Adrenal gland (tissue), 19 donors: ENCODE measurements at places on chromosomes 6 and 20. TPM values are rescaled to one million over a fixed set of nuclear protein-coding genes. Genes with fewer than 3 reads are reported as not detected.
A peak's percentile ranks its signal among the peaks of the same experiment; 100 is the strongest.

PSORS1C1 gene
- 0.18 TPM for total RNA-seq

BPIFB2 gene
- total RNA-seq = not detected

HLA-DQB1 gene
- 6.6 TPM for total RNA-seq

BEND6 gene
- 1.4 TPM for total RNA-seq

GRCh38 chr20:19827818-19828217, 69.8 kb downstream of the RIN2 start:
- H3K27ac ChIP-seq = no peak overlapping the region
- no peak overlapping the region for H3K4me3 ChIP-seq
- H3K27me3 ChIP-seq = no peaks in the 10 kb centered on the region
- no peaks in the 10 kb centered on the region for H3K36me3 ChIP-seq
- no peak for DNase-seq

DNA sequence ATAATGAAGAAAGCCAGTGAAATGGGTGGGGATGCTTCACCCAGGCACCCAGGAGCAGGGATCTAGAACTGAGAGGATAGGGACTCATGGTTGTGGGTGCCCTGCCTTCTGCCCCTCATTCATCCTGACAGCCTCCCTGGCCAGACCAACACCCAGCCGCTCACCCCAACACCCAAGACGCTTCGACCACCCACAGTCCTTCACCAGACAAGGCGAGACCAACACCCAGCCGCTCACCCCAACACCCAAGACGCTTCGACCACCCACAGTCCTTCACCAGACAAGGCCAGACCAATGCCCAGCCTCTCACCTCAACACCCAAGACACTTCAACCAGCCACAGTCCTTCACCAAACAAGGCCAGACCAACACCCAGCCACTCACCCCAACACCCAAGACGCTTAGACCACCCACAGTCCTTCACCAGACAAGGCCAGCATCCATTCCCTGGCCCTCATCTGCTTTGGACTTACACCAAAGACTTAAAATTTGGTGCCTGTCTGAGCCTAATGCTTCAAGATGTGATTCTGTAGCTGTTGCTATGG, 131.5 kb downstream of the ANKRD60 start:
- no peak overlapping the region for H3K27ac ChIP-seq
- no peaks in the 10 kb centered on the region for H3K4me1 ChIP-seq
- H3K27me3 ChIP-seq = no peaks in the 10 kb centered on the region
- no peaks in the 10 kb centered on the region for H3K36me3 ChIP-seq
- no peak for DNase-seq

DNA sequence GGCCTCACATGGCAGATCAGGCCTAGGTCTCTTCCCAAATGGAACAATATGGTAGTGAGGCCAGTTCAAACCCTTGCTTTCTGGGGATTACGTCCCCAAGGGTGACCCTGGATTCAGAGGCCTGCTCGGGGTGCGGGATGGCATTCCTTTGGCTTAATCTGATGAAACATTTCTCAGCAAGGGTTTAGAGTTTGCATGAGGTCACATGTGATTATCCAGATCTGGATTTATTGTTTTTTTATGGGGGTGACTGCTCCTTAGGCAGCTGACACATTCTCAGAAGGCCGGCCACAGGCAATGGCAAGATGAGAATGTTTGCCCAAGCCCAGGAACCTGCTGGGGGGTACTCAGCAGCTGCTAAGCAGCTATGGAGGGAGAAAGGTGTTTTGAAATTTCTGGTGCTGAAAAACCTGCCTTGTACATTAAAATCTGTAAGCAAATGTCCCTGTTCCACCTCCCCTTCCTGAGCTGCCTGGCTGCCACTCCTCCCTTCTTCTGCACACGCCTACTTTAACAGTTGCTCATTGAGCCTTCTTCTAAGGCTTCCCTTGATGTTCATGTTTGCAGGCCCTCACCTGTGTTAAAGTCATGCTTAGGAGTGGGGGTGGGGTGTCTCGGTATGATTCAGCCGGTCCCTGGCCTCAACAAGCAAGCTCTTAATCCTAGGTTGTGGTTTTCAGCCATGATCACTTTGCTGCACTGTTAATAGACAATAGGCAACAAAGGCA, 37.9 kb upstream of the FUCA2 start:
- no peak overlapping the region for H3K4me3 ChIP-seq
- no peak overlapping the region for H3K27ac ChIP-seq
- no peaks in the 10 kb centered on the region for H3K36me3 ChIP-seq
- no peaks in the 10 kb centered on the region for H3K4me1 ChIP-seq
- no peak for DNase-seq
- no peaks in the 10 kb centered on the region for H3K27me3 ChIP-seq

DNA sequence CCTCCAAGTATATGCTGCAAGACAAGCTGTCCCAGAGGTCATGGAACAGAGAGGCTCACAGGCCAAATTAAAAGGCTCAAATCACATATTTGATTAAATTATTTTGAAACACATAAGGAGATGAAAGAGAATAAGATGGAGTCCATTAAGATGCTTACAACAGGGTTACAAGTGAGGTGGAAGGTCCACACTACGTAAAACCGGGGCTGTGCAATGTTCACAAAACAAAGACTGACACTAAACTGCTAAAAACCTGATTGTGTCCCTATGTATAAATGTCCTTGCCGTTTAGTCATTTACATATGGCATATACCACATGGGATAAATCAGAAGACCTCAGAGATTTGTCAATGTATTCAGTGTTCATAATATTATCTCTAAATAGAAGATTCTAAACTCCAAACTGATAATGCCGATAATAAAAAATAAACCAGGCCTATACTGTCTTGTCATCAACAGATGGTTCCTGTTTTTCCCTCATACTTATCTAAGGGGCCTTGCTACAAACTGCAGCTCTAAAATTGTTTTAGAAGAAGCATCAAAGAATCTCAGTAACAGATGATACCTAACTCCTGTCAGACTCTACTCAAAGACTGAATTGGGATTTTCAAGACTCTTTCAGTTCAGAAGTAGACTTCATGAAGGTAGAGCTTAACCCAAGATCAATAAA, 51.8 kb upstream of the RIPOR2 start:
- no peak overlapping the region for H3K27ac ChIP-seq
- DNase-seq = no peak
- no peaks in the 10 kb centered on the region for H3K27me3 ChIP-seq
- no peak overlapping the region for H3K4me3 ChIP-seq
- no peaks in the 10 kb centered on the region for H3K4me1 ChIP-seq

- no peaks in the 10 kb centered on the region for H3K4me1 ChIP-seq
- no peak for DNase-seq
- H3K27me3 ChIP-seq = no peaks in the 10 kb centered on the region
- H3K36me3 ChIP-seq = no peaks in the 10 kb centered on the region
- no peak overlapping the region for H3K4me3 ChIP-seq
Measured at GRCh38 chr6:143405373-143406154, 44.9 kb downstream of the ADAT2 start.

DNA sequence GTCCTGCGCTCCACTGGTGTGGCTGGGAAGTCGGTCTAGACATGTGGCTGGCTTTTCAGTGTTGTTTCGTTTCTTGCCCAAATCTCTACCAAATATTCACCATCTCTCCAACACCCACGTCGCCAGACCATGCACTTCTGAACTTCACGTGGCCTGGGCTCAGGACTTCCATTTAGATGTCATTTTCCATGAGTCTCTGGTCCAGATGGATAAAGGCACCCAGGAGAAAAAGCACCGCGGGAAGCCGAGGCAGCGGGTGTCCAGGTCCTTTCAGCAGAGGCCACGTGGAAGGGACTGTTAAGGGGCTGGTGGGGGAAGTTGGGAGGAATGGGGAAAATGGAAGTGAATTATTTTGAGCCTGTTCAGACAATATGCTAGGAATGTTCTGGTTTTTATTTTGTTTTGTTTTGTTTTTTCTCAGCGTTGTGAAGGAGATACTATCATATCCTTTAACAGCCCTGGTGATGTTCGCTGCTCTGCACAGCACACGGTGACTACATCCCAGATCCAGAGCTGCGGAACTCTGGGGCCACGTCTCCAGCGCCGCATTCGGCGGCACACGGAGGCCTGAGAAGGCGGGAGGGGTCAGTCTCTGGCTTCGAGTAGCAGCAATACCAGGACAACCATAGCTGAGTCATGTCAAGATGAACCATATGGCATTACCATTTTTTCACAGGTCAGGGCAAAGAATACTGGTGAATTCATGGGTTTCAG, 230.3 kb downstream of the THBS2 start:
- H3K36me3 ChIP-seq = no peaks in the 10 kb centered on the region
- no peaks in the 10 kb centered on the region for H3K27me3 ChIP-seq
- no peak for DNase-seq
- H3K4me3 ChIP-seq = no peak overlapping the region
- no peaks in the 10 kb centered on the region for H3K4me1 ChIP-seq

GRCh38 chr20:37519508-37520418, 1.3 kb upstream of the NNAT start:
- H3K27ac ChIP-seq = no peak overlapping the region
- no peaks in the 10 kb centered on the region for H3K36me3 ChIP-seq
- no peaks in the 10 kb centered on the region for H3K4me1 ChIP-seq
- no peak for DNase-seq
- H3K4me3 ChIP-seq = no peak overlapping the region

- no peak overlapping the region for H3K27ac ChIP-seq
- no peaks in the 10 kb centered on the region for H3K27me3 ChIP-seq
- no peaks in the 10 kb centered on the region for H3K4me1 ChIP-seq
- DNase-seq = no peak
- no peak overlapping the region for H3K4me3 ChIP-seq
Measured at GRCh38 chr20:622161-622560, 12.1 kb upstream of the TCF15 start.

DNA sequence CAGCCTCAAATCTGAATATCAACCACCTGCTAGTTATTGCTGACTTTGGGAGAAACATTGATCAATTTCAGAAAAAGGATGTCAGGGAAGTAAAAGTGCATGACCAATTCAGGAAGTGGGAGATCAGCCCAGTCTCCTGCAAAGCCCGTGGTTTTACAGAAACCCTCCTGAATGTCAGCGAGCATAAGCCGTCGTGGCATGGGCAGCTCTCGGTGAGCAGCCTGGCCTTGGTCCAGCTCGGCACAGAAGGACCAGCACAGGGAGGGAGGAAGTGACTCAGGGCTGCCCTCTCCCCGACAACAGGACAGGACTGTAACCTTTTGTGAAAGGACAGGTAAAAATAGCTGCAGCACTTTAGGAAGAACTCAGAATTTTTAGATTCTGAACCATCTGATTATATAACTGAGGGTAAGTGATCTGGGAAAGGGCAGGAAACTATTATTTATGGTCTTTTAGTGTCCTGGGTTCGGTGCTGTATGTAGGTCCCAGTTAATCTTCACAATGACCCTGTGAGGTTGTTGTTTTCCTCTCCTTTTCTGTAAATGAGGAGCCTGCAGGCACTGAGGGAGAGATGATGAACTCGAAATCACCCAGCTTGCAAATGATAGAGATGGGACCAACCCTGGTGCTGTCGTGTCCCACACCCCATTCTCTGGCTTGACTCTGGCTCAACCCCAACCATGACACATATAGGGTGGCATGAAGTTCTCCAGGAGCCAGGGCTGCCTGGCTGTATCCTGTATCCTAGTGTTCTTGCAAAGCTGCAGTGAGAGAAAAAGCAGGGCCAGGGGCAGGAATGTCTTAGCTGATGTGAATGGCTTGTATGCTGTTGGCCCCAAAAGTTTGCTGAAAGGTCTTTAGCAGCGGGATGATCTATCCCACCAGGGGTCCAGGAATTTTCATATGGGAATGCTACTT, 37.6 kb downstream of the NRN1 start:
- no peak overlapping the region for H3K4me3 ChIP-seq
- no peak overlapping the region for H3K27ac ChIP-seq
- peak; percentile 58 for DNase-seq
- H3K36me3 ChIP-seq = no peaks in the 10 kb centered on the region
- H3K4me1 ChIP-seq = peaks cover 8% of the 10 kb centered on the region

GRCh38 chr20:14470231-14470899, 133.0 kb upstream of the FLRT3 start:
- H3K4me1 ChIP-seq = no peaks in the 10 kb centered on the region
- H3K27me3 ChIP-seq = no peaks in the 10 kb centered on the region
- no peak overlapping the region for H3K4me3 ChIP-seq
- no peak for DNase-seq
- no peak overlapping the region for H3K27ac ChIP-seq

GRCh38 chr20:54268941-54269340, 61.1 kb downstream of the PFDN4 start:
- no peak overlapping the region for H3K4me3 ChIP-seq
- H3K27me3 ChIP-seq = no peaks in the 10 kb centered on the region
- peaks cover 4% of the 10 kb centered on the region for H3K4me1 ChIP-seq
- DNase-seq = no peak

- no peaks in the 10 kb centered on the region for H3K36me3 ChIP-seq
- H3K27ac ChIP-seq = no peak overlapping the region
- no peaks in the 10 kb centered on the region for H3K27me3 ChIP-seq
- DNase-seq = no peak
Measured at GRCh38 chr6:3961581-3962215, 112.5 kb downstream of the FAM50B start.

DNA sequence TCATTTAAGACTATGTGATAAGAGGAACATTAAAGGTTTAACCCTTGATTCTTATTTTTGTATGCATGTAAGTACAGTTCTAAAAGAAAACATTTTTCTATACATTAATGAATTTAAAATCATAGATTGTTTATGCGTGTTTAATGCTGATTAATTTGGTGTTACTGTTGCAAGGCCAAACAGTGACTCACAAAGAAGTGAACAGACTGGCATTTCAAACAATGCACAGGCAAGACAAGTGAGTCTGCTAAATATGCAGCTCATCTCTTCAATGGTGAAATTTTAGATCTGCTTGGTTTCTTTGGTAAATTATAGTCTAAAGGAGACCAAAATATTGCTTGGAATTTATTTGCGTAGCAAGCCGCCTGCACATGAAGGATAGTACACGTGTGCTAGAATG, 417.4 kb upstream of the SOX4 start:
- H3K36me3 ChIP-seq = no peaks in the 10 kb centered on the region
- no peak overlapping the region for H3K4me3 ChIP-seq
